ENCODE measurements at places on chromosomes 7 and 10. TPM values are rescaled to one million over a fixed set of nuclear protein-coding genes. Genes with fewer than 3 reads are reported as not detected.

The AS3MT gene
- total RNA-seq: 1.3 TPM

The PNLIPRP2 gene
- total RNA-seq: not detected

The TBATA gene
- total RNA-seq: not detected

The SLC18A3 gene
- total RNA-seq: not detected

The CNNM1 gene
- total RNA-seq: 0.26 TPM

DNA sequence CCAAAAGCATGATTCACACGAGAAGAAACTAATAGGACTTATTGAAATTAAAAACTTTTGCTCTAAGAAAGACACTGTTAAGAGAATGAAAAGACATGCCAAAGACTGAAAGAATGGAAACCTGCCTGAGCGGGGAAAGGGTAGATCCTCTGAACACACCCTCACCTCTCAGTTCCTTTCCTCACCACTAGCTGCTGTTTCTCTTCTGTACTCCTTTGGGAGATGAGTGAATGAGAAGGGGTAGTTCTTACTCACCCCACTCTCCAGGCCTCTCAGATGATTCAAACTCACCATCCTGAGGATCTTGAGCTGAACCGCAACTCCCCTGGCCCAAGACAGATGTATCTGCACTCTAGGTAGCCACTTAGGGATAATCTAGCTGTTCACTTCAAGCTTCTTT lies 41.9 kb downstream of the IQUB start:
- H3K27ac ChIP-seq: no peak overlapping the region
- H3K36me3 ChIP-seq: no peaks in the 10 kb centered on the region
- peaks cover 2% of the 10 kb centered on the region for H3K4me1 ChIP-seq
- H3K27me3 ChIP-seq: peaks cover 14% of the 10 kb centered on the region

- no peaks in the 10 kb centered on the region for H3K36me3 ChIP-seq
- no peak overlapping the region for H3K4me3 ChIP-seq
- no peak overlapping the region for H3K27ac ChIP-seq
- H3K4me1 ChIP-seq: no peaks in the 10 kb centered on the region
- peaks cover 11% of the 10 kb centered on the region for H3K27me3 ChIP-seq
These were observed 218.2 kb upstream of the PODXL start for GRCh38 chr7:131774419-131775220.

- no peak overlapping the region for H3K27ac ChIP-seq
- no peaks in the 10 kb centered on the region for H3K36me3 ChIP-seq
- DNase-seq: no peak
- H3K27me3 ChIP-seq: peaks cover 17% of the 10 kb centered on the region
These were observed 2.8 kb downstream of the AKR1C4 start for GRCh38 chr10:5199398-5199797.

DNA sequence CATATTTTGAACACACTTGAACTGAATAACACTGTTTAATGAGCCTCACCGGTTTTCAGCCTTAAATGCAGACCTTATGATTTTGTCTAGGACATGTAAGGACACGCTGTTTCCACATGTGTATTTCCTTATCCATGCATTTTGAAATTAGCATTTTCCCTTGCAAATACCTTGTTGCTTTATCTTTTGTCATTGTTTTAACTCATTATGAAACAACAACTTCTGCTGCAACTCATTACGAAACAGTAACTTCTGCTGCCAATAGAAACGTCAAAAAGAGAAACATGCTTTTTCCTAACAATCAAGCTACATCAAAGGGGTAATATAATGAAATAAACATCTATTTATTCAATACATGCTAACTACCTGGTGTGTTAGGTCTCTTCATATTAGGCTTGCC lies 322.0 kb downstream of the AGMO start:
- no peak overlapping the region for H3K4me3 ChIP-seq
- H3K27ac ChIP-seq: no peak overlapping the region
- no peaks in the 10 kb centered on the region for H3K27me3 ChIP-seq
- H3K36me3 ChIP-seq: no peaks in the 10 kb centered on the region
- H3K4me1 ChIP-seq: no peaks in the 10 kb centered on the region

- H3K27me3 ChIP-seq: peaks cover 11% of the 10 kb centered on the region
- no peak overlapping the region for H3K4me3 ChIP-seq
- H3K27ac ChIP-seq: no peak overlapping the region
- H3K36me3 ChIP-seq: no peaks in the 10 kb centered on the region
These were observed 238.9 kb upstream of the GPR26 start for GRCh38 chr10:123427165-123427786.

- no peaks in the 10 kb centered on the region for H3K4me1 ChIP-seq
- H3K4me3 ChIP-seq: no peak overlapping the region
- H3K36me3 ChIP-seq: no peaks in the 10 kb centered on the region
- peaks cover 14% of the 10 kb centered on the region for H3K27me3 ChIP-seq
- no peak overlapping the region for H3K27ac ChIP-seq
These were observed 119.0 kb downstream of the CREB5 start for GRCh38 chr7:28531291-28531690.

GRCh38 chr7:86282014-86282682 lies 361.6 kb upstream of the GRM3 start:
- H3K36me3 ChIP-seq: no peaks in the 10 kb centered on the region
- H3K27me3 ChIP-seq: no peaks in the 10 kb centered on the region
- H3K4me3 ChIP-seq: no peak overlapping the region
- no peak for DNase-seq

- no peak for DNase-seq
- H3K4me3 ChIP-seq: no peak overlapping the region
- peaks cover 10% of the 10 kb centered on the region for H3K4me1 ChIP-seq
- H3K36me3 ChIP-seq: peaks cover 27% of the 10 kb centered on the region
- no peaks in the 10 kb centered on the region for H3K27me3 ChIP-seq
- no peak overlapping the region for H3K27ac ChIP-seq
These were observed 183.0 kb downstream of the LRRC4 start for GRCh38 chr7:127848241-127848640.

- H3K36me3 ChIP-seq: no peaks in the 10 kb centered on the region
- no peak for DNase-seq
- H3K4me1 ChIP-seq: no peaks in the 10 kb centered on the region
- no peak overlapping the region for H3K27ac ChIP-seq
- H3K4me3 ChIP-seq: no peak overlapping the region
These were observed 204.6 kb upstream of the INHBA start for GRCh38 chr7:41907444-41907843.

DNA sequence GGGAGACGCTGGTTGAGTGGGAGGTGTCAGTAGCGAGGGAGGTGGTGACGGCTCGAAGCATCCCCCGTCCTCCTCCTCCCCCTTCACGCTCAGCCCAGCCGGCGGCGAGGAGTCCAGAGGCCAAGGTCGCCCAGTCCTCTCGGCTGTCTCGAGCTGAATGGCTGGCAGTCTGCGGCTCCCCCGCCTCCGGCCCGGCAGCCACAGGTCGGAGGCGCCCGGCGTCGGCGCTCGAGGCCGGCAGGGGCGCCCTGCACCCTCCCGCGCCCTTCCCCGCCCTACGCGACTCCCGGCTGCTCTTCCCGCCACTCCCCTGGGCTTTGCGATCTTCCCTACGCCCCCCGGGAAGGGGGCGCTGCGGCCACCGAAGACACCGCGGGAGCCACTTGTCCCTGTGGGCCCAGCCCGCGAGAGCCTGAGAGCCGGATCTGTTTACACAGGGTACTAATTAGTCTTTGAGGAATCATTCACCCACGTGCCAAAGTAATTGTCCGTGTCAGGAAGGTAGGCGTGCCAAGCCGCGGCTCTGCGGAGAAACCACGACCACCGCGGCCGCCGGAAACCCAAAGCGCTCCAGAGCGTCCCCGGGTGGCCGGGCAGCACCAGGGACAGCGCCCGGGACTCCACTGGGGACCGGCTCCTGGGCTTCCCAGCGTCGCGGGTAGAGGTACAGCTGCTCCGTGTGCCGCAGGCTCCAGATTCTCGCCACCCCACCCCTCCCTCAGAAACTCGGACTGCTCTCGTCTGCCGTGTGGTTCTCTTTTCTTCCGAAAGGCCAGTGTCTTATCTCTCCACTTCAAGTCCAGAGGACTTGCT lies at the start of gene NXPH1:
Gene NXPH1, plus strand, starts transcription at position 133 of the 813 bp plus-strand sequence.
- peaks cover 8% of the 10 kb centered on the region for H3K36me3 ChIP-seq
- H3K27me3 ChIP-seq: peaks cover 71% of the 10 kb centered on the region
- H3K27ac ChIP-seq: peak within 1 kb of the TSS; percentile 49

GRCh38 chr7:124459101-124460055 lies 306.2 kb downstream of the GPR37 start:
- H3K4me3 ChIP-seq: no peak overlapping the region
- no peak overlapping the region for H3K27ac ChIP-seq
- no peak for DNase-seq

DNA sequence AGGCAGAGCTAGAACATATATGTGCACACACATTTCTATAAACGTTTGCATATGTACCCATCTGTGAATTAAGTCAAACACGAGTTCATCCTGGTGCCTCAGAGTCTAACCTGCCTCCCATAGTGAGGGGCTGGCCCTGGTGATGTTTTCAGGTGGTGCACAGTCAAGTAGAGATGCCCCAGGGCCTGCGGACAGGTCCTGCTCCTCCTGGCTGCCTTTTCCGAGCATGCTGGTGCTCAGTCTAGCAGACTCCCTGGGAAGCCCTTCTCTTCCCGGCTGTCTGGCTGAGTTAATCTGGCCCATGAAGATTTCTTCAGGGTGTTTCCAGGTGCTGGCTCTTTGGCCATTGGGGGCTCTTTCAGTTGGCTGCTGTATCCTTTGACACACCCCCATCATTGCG lies 14.3 kb downstream of the ADCY1 start:
- H3K36me3 ChIP-seq: no peaks in the 10 kb centered on the region
- H3K4me3 ChIP-seq: no peak overlapping the region
- H3K27ac ChIP-seq: no peak overlapping the region
- no peaks in the 10 kb centered on the region for H3K27me3 ChIP-seq

GRCh38 chr7:151367284-151367683 lies 25.7 kb downstream of the NUB1 start:
- H3K4me3 ChIP-seq: no peak overlapping the region
- no peak overlapping the region for H3K27ac ChIP-seq
- H3K4me1 ChIP-seq: peaks cover 20% of the 10 kb centered on the region

DNA sequence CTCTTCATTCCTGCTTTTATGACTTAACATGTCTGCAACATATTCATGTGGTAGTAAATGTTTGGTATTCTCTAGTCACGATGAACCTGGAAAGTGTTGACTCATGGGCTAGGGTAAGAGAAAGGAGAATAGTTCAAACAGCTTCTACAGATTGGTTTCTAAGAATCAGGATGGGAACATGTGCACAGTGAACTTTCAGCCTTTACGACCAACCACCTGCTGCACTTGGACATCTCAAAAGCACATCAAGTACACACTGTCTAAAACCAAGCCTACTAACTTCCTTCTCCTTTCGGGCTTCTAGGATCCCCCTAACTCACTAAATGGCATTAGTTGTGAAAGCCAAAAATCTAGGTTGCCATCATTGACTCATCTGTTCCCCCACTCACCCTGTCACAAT lies 85.5 kb downstream of the CUL2 start:
- no peaks in the 10 kb centered on the region for H3K4me1 ChIP-seq
- H3K4me3 ChIP-seq: no peak overlapping the region
- no peak overlapping the region for H3K27ac ChIP-seq
- no peak for DNase-seq

- H3K27me3 ChIP-seq: no peaks in the 10 kb centered on the region
- peak overlapping the region; percentile 33 for H3K4me3 ChIP-seq
- peak overlapping the region; percentile 74 for H3K27ac ChIP-seq
- H3K36me3 ChIP-seq: peaks cover 19% of the 10 kb centered on the region
- peaks cover 22% of the 10 kb centered on the region for H3K4me1 ChIP-seq
These were observed 3.9 kb downstream of the MDH2 start for GRCh38 chr7:76051840-76052239.

DNA sequence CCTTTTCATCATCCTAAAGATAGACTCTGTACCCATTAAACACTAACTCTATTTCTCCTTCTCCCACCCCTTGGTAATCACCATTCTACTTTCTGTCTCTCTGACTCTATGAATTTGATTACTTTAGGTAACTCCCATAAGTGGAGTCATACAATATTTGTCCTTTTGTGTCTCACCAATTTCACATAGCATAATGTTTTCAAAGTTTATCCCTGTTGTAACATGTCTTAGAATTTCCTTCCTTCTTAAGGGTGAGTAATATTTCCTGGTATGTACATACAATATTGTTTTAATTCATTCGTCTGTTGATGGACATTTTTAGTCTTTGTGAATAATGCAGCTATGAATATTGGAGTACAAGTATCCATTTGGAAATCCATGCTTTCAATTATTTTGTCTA lies 50.9 kb upstream of the CDCA7L start:
- no peak overlapping the region for H3K4me3 ChIP-seq
- DNase-seq: no peak
- peaks cover 4% of the 10 kb centered on the region for H3K27me3 ChIP-seq
- no peak overlapping the region for H3K27ac ChIP-seq
- H3K36me3 ChIP-seq: no peaks in the 10 kb centered on the region

GRCh38 chr7:29970158-29970557 lies 19.4 kb downstream of the SCRN1 start:
- DNase-seq: no peak
- peaks cover 11% of the 10 kb centered on the region for H3K4me1 ChIP-seq
- H3K36me3 ChIP-seq: peaks cover 11% of the 10 kb centered on the region
- peaks cover 9% of the 10 kb centered on the region for H3K27me3 ChIP-seq

- no peak for DNase-seq
- peaks cover 12% of the 10 kb centered on the region for H3K27me3 ChIP-seq
- H3K27ac ChIP-seq: no peak overlapping the region
- H3K36me3 ChIP-seq: no peaks in the 10 kb centered on the region
- H3K4me3 ChIP-seq: no peak overlapping the region
- H3K4me1 ChIP-seq: no peaks in the 10 kb centered on the region
These were observed 110.5 kb downstream of the IPMK start for GRCh38 chr10:58157076-58157766.

- H3K4me3 ChIP-seq: no peak overlapping the region
- DNase-seq: no peak
- H3K27me3 ChIP-seq: no peaks in the 10 kb centered on the region
- no peaks in the 10 kb centered on the region for H3K36me3 ChIP-seq
- no peak overlapping the region for H3K27ac ChIP-seq
- peaks cover 14% of the 10 kb centered on the region for H3K4me1 ChIP-seq
These were observed 170.9 kb downstream of the ZMYND11 start for GRCh38 chr10:306007-306674.

DNA sequence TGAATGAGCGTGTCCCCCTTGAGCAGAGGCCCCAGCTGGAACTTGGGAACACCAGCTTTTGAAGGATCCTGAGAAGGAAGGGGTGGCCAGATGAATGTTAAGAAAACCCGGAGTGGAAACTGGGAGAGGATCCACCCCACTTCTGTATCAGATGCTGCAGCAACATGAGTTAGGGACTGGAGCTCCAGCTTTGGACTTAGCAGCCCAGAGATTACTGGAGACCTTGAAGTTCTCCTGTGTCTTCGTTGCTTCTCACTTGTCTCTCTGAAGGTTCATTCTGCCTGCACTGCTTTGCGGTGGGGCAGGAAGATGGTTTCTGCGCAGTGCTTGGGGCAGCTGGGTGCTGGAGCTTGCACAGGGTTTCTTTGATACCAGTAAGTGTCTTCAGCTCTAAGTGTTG lies 9.3 kb downstream of the TMEM248 start:
- H3K4me3 ChIP-seq: no peak overlapping the region
- H3K4me1 ChIP-seq: peaks cover 24% of the 10 kb centered on the region
- no peak for DNase-seq
- peaks cover 19% of the 10 kb centered on the region for H3K36me3 ChIP-seq
- H3K27ac ChIP-seq: peak overlapping the region; percentile 17

Data from activated naive CD8-positive, alpha-beta T cell treated with anti-CD3 and anti-CD28 coated beads, Interleukin-2, amount 10 ng/mL, durations not matched to agents 7 days and 5 days (primary cell).